Stimulated activated CD8-positive, alpha-beta memory T cell treated with anti-CD3 and anti-CD28 coated beads, Interleukin-7, amount 100 ng/mL, for 1 hour (primary cell): ENCODE measurements at places on chromosomes 5 and 9.

GRCh38 chr5:145198525-145199260 lies 636.4 kb downstream of the PRELID2 start:
- no peak for DNase-seq

DNA sequence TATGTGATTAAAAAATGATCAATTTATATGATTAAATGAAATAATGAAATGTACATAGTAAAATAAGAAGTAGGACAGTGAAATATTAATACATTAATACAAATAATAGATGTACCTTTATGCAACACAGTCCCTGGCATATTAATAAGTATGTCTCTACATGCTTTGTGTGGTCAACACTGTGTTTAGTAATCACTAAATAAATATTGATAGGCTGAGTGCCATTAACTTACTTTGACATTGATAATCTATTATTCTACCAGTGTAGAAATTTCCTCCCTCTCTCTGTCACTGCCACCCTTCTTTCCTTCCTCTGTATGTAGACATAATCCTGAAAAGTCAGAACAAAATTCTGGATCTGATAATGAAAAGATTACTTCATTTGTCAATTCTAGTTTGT lies 43.7 kb downstream of the RNF180 start:
- no peak for DNase-seq

DNA sequence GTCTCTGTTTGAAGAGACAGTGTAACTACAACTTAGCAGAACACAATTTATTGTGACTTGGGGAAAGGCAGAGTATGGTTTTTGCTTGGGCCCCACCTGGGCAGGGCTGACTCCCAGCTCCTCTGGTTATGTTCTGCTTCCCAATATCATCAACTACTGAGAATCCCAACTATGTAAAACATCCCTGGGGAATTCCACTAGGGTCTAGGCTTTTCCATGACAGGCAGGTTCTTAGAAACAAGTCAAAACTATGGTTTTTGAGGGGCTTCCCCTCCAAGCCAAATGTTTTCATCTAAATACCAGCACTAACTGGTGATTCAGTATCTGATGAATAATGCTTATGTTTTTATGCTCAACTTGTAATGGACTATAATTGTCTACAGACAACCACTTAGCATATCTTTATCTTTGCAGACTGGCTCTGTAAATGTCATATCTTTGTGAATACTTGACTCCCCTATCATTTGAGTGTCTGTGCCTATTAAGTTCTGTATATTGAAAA lies 409.5 kb downstream of the PDE4D start:
- no peak for DNase-seq

- DNase-seq: no peak
Observed at GRCh38 chr5:16564248-16564867, 52.4 kb downstream of the RETREG1 start.

DNA sequence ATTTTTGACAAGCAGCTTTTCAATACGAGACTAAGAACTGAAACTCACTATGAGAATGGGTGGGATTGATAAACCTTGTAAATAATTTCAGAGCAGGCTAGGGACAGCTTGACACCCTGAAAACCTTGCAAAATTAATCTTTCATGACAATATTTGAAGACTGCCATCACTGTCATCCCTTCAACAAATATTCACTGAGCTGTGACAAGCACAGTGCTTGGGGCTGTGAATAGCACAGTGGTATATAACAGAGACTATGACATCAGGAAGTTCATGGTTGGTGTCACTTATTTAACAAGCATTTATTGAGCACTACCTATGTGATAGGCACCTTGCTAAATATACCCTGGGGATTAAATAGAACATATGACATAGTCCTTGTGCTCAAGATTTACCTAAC lies 741.0 kb upstream of the RIOK2 start:
- no peak for DNase-seq

DNA sequence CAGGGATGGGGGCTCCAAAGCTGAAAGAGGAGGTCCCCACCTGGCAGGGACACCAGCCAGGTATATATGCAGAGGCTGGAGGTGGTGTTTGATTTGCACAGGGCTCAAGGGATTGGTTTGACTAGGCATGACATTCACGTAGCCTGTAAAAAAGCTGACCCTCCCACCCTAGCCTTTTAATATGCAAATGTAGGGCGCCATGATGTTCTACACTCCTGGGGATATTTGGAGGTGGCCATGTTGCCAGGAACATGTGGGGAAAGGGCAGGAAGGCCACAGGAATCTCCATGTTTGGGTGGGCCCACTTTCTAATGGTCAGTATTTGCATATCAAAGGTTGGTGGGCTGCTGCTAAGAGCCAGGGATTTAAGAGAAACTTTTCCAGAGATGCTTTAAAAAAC lies 12.0 kb upstream of the THG1L start:
- DNase-seq: no peak

- no peak for DNase-seq
Observed at GRCh38 chr5:58044166-58044565, 415.7 kb downstream of the PLK2 start.

DNA sequence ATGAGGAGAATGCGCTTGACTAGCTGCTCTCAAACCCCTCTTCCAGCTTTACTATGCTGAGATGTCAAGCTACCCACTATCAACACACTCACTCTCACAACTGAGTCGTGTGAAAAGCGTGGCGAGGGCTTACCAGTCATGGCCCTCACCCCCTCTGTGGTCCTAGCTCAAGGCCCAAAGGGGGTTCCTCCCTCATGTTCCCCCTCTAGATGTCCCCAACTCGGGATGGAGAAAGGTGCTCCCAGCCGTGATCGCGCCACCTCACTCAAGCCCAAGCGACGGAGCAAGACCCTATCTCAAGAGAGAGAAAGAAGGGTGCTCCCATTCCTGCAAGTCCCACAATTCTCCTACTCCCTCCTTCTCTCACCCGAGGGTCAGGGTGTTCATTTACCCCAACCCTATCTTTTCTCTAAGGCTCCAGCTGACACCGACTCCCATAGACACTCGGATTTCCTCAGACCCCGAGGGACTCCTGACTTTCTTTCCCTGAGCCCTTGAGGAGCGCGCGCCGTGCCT lies 559 bp downstream of the SLC38A9 start:
- DNase-seq: no peak
